ENCODE measurements at places on chromosomes 3 and 15.

DNA sequence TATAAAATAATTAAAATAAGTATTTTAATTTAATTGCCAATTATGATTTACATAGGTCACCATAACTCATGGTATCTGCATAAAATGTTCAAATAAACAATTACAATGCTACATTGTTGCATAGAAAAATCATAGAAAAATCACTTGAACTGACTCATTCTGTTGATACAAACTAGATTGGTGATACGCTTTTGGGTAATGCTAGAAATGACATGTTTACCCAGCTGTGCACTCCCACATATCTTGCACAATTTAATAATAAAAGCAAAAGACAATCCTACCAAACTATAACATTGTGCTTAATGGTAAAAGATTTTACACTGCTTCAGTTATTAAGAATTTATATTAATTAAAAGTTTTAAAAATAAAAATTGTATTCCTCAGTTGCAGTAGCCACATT lies 45.8 kb upstream of the FBXL22 start:
- DNase-seq, result no peak

GRCh38 chr3:196650740-196651311 lies 11.3 kb downstream of the NRROS start:
- DNase-seq, result no peak

- no peak for DNase-seq
Observed at GRCh38 chr15:38886315-38887163, 321.9 kb upstream of the RASGRP1 start.

DNA sequence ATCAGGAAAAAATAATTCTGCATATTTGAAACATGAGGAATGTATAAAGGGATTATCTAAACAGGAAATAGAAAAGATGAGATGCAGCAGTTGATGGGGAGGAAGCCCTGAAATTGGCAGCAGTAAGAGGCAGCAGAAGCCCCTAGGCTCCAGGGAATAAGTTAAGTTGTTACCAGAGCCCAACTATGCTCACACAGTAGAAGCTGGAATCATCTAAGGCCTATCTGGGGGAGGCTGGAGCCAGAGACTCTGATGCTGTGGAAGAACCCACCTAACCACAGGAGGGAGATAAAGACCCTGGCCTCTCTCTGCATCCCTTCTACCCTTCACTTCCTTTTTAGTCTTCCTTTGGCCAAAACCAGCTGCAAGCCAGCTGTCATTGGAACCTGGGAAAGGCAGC lies 519.7 kb downstream of the DIPK2A start:
- DNase-seq, result no peak

DNA sequence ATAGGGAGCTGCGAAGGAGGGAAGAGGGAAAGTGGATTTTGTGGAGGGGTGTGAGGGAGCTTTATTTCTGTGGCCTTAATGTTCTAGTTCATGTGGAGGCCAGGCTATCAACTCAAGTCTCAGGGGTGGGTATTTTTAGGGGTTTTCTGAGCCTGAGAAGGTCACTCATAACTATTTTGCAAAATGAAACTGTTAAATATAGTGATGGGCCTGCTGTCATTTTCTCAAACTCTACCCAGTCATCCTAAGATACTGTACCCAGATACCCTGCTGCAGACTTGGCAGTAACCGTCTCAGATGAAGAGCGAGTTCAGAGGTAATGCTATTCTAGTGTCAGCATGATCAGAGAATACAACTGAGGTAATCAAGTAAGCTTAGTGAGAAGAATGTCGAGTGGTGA lies 545.0 kb upstream of the TBL1XR1 start:
- DNase-seq, result no peak

- no peak for DNase-seq
Observed at GRCh38 chr15:46956456-46956855, 760.8 kb upstream of the SEMA6D start.

GRCh38 chr15:88231909-88232644 lies 24.5 kb downstream of the NTRK3 start:
- no peak for DNase-seq
